ENCODE measurements at places on chromosomes 5 and 9.

DNA sequence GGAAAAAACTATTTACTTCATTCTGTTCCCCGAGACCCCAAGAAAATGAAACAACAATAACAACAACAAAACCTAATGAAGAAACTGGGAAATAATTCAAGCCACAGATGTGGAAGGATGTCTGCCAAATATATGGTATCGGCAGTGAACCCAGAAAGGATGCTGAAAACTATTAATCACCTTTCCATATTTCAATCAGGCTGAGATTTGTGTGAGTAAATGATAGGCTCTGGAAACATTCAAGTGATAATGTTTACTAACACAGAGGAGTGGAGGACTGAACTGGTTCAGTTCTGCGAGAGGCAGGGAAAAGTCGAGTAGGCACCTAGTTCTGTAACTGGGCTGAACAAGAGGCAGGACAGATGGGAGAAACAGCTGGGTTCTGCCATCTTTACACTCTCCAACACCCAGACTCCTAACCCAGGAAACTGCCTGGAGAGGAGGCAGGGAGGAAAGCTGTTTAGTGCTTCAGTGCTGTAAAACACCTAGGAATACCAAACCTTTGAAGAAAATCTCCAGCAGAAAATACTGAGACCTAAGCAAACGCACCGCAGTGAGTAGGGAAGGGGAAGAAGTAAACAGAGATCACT is 96.8 kb upstream of the GNA14 start:
- no peak for DNase-seq

DNA sequence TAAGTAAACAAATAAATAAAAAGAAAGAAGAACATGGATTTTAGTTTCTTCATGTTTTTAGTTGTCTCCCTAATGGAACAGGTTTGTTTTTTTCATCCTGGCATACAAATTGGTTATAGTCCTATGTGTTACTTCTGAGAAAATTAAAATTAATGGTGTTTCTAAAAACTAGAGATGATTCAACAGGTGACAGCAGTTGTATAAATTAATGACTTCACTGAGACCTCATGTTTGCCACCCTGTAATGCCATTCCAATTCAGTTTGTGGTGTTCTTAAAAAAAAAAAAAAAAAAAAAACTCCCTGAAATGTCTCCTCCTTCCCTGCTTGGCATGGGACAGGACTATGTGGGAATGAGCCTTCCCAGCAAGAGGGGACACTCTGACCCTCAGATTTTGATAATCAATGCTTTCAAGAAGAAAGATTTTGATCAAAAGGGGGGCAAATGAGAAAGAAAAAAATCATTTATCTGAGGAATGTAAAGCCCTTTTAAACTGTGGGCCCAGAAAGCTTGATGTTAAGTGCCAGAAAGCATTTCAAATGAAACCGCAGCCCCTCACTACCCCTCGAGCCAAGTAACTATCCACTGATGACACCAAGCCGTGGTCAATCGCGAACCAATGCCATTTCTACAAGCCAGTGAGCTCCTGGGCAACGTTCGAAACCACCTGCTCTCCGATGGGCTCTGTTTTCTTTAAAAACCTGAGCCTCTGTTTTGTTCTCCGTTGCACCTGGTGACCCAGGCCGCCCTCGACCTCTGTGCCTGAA is 941 bp downstream of the EXD3 start:
- no peak for DNase-seq

DNA sequence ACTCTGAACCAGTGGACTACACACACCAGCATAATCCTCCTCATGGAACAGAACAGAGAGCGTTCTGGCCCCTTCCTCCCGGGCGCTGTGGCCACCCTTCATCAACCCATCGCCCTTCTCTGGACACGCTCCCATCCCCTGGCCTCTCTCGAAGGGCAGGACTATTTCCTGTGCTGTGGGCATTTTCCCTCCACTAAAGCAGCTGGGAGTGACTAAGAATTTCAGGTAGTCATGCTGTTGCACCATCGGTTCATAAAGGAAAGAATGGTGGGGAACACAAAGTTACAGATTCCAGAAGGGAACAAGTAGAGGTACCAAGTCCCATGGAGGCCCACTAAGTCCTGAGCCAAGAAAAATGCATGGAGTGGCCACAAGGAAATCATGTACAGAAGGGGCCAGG is 68.6 kb downstream of the EPB41L4B start:
- no peak for DNase-seq

GRCh38 chr9:124128568-124129166 is 117.1 kb downstream of the LHX2 start:
- no peak for DNase-seq

GRCh38 chr5:59501316-59501715 is 392.2 kb downstream of the PDE4D start:
- DNase-seq, result no peak

GRCh38 chr9:101592788-101593187 is 2.0 kb downstream of the PPP3R2 start:
- DNase-seq, result no peak

DNA sequence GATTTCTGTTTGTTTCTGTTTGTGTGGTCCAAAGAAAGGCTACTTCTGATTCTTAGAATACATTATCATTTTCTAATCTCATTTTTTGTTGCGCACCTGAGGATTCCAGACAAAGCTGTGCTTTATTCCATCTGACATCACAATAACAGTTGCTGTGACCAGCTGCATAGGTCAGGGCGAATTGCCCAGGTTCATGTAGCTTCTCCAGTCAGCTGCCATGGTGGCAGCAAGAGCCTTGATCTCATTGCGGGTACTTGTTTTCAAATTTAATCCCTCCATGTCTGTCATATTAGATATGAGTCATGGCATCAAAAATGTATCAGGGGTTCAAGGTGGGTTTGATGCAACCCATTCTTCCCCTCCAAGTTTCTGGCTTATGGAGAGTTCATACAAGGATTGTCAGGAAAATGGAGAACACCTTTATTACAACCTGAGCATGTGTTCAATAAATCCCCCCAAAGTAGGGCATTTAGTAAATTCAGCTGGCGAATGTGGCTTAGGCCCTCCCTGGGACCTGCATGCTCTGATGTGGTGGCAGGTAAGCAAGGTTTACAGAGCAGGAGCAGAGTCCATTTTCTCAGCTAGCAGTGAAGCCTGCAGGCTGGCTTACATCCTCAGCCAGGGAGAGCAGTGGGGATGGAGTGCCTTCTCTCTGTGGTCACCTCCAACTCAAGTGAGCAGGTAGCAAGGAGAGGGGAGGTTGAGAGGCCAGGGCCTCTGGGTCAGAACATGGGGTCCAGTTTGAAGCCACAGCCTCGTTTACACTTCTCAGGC is 13.9 kb downstream of the CAVIN4 start:
- DNase-seq, result no peak

DNA sequence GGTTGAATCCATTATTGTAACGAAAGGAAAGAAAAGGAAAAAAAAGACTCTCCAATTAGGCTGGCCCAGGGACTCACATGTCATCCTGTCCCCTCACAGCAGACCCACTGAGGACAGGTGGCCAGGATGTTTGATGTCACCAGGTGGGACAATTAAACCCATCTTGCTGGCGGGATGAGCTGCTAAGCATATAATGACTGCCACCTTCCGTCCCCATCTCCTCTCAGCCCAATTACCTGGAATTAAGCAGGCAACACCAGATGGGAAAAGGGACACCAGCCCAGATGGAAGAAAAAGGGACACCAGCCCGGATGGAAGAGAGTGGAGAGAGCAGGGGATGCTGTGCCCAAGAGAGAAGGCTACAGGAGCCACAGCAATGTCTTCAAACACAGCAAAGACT is 116.6 kb upstream of the SARDH start:
- no peak for DNase-seq

DNA sequence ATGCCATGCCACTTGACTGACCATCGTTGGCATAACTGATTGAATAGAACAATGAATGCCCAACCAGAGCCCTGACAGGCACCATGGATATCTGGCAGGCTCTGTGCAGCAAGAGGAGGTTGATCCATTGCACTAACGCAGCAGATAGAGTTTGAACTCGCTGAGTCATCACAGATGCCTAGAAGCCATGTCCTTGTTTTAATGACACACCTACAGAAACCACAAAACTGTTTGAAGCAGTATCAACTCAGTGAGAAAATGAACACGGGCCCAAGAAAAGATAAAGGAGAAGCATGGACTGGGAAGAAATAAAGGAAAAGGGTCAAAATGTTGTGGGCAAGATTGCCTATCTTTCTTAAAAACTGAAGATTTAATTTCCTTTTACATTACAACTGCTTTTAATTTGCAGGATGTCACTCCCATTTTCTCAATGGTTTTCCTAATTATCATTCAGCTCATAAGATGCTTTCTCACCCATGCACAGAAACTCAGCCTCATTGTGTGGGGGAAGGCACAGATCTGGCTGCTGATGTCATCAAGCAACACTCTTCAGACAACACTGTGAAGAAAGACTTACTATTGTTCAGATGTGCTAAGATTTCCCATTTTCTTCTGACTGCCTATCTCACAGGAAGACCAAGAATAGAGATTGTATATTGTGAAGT is 129.0 kb downstream of the PIK3R1 start:
- no peak for DNase-seq

- DNase-seq, result no peak
Measured at GRCh38 chr9:33288828-33289483, 1.4 kb upstream of the NFX1 start.

DNA sequence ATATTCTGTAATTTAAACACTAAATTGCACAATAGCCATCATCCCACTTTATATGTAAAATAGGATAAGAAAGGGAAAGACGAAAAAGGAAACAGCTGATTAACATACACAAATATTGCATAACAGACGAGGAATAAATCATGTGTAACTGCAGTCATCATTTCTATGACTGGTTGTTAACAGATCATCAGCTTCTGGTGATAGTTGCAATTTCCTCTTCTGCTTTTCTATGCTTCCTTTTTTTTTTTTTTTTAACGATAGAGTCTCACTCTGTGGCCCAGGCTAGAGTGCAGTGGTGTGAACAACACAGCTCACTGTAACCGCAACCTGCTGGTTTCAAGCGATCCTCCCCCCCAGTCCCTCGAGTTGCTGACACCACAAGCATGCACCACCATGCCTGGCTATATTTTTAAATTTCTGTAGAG is 22.5 kb upstream of the JAKMIP2 start:
- DNase-seq, result no peak

- no peak for DNase-seq
Measured at GRCh38 chr9:117073539-117074341, 341.1 kb downstream of the ASTN2 start.

GRCh38 chr5:11390291-11390767 is 513.9 kb downstream of the CTNND2 start:
- no peak for DNase-seq

DNA sequence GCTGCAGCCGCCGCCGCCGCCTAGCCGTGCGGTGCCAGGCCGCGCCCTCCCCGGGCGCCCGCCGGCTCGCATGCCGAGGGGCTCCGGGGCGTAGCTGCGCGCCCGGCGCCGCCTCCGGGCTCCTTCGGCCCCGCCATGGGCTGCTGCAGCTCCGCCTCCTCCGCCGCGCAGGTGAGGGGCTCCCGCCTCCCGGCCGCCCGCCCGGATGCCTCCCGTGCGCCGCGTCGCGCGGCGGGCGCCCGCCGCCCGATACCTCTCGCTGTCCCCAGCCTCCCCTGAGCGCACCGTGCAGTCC is 230 bp downstream of the SLC44A1 start:
- DNase-seq, result no peak

DNA sequence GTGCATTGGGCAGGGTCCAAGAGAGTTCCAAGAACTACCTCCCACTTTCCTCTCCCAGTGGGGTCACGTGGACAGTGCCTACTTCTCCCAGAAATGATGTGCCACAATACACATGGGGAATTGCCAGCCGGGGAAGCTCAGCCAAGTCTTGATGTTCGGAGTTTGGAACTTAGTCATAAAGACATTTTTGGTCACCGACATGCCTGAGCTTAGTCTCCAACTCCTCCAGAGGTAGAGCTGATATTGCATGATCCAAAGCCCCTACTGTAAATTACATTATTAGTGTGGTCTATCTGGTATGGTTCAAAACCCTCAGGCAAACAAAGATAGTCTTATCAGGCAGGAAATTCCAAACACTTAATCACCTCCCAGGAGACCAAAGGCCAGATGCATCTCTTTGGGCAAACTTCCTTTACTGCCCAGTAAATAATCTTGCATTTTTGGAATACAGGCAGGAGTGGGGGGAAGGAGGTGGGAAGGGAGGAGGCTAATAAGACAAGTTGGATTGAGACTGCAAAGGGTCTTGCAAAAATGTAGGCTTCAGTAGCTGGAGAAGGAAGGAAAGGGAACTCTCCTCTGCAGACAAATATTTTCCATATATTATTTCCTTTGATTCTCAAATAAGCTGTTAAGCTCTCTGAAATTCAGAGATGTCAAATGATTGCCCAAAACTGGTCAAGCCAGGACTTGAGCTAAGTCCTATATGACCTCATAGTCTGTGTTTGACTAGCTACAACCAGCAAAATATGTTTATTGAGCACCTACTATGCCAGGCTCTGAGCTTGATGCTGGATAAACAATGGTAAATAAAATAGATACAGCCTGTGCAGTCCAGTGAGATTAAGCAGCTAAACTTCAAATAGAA is 99.4 kb downstream of the DRD1 start:
- no peak for DNase-seq

GRCh38 chr5:34415559-34416198 is 240.4 kb upstream of the RAI14 start:
- DNase-seq, result no peak

DNA sequence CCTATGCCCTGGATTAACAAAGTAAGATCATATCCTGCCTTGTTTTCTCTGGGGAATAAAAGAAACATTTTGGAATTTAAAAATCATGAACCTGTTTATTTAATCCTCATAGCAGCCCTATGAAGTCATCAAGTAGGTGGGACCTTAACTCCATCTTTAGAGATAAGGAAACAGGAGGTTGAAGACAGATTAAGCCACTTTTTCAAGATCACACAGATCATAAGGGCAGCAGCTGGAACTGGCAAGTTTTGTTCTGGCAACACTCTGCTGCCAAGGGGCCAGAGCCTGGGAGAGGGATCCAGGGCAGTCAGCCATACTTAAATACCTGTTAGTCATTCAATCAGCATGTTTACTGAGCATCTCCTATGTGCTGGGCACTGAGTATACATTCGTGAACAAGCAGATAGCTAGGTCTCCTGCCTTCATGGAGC is 63.7 kb downstream of the SLC1A1 start:
- no peak for DNase-seq

DNA sequence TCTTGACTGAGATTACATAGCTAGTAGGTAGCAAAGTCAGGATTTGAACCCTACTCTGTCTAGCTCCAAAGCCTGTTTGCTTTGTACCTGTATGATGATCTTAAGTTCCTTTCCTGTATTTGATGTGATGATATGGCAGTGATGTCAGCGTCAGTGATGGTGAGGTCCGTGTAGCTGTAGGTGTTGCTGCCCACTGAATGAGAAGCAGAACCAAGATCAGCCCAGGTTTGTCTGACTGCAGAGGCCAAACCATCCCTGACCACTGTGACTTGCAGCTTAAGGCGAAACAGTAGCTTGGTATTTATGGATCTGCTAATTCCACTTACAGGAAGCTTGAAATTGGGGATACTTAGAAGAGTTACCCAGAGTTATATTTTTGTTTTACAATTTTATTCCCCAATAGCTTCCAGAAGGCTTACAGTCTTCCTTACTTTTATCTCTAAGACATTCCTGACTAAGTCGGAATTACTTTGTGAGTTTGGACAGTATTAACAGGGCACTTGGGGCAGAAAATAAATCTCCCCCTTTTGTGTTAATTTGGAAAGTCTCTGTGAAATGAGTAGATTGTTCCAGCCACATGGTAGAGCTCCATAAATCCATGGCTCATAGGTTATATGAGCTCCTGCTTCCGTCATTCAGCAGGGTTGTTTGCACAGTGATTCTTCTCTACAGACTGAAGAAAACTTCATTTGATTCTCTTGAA is 273.4 kb downstream of the NR3C1 start:
- no peak for DNase-seq

- no peak for DNase-seq
Measured at GRCh38 chr5:108025957-108026356, 355.2 kb upstream of the EFNA5 start.

Data from renal pelvis (tissue), 12 donors.